ENCODE measurements at places on chromosomes 2 and 18. TPM values are rescaled to one million over a fixed set of nuclear protein-coding genes. Genes with fewer than 3 reads are reported as not detected.

Gene ARL6IP6
- total RNA-seq: 14.8 TPM

Gene CYP27A1
- 70.0 TPM for total RNA-seq

Gene FHOD3
- 2.7 TPM for total RNA-seq

Gene FER1L5
- total RNA-seq: 0.09 TPM

Gene FTCDNL1
- total RNA-seq: 2.3 TPM

Gene BCL2
- 17.7 TPM for total RNA-seq

Gene ITM2C
- total RNA-seq: 1,048 TPM

Gene TMEM198
- total RNA-seq: 2.7 TPM

Gene MYOM1
- total RNA-seq: 5.5 TPM

Gene FBXO11
- 46.7 TPM for total RNA-seq

Gene SP110
- total RNA-seq: 17.4 TPM

Data from mucosa of descending colon (tissue), 3 donors.